ENCODE measurements at places on chromosomes 5 and 9.
A peak's percentile ranks its signal among the peaks of the same experiment; 100 is the strongest.

GRCh38 chr9:91161465-91162300 lies 200.0 kb downstream of the AUH start:
- DNase-seq, result no peak

GRCh38 chr9:120080849-120081248 lies 499.1 kb downstream of the CDK5RAP2 start:
- DNase-seq, result peak; percentile 91

DNA sequence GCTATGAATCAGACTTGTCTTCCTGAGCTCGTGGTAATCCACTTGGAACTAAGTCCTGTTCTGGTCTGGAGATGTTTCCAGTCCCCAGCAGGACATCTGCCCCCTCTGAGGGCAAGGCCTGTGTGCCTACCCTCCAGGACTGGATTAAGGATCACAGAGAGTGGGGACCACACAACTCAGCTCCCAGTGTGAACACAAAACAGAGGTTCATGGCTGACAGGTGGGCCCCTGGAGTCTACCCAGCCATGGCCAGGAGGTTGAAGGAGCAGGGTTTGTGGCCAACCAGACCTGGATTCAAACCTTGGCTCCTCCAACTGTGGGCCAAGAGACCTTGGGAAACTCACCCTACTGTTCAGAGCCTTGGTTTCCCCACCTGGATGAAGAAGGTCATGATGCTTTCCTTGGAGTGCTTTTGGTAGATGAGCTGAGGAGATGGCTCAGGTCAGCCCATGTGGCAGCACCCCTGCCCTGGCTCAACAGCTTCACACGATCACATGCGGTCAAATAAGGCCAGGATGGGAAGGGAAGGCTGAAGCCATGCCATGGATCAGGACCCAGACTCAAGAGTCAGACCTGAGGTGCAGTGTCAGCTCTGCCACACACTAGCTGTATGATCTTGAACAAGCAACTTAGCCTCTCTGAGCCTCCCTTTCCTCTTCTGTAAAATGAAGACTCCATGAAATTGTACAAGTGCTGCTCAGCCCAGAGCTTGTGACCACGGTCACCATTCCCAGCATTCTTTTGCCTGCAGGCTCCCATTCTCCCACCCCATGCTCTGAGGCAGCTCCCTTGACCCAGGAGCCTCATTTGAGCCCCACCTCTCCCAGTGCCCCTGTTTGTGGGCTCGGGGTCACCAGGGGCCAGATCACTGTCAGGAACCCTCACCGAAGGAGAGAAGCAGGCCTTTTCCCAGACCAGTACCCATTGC lies 27.3 kb upstream of the ANGPTL2 start:
- DNase-seq, result no peak

GRCh38 chr5:171857489-171857876 lies 71.9 kb downstream of the SMIM23 start:
- DNase-seq, result no peak

- DNase-seq, result no peak
Measured at GRCh38 chr5:84383296-84383815, 1.3 kb downstream of the EDIL3 start.

- DNase-seq, result no peak
Measured at GRCh38 chr9:127077644-127077946, 44.8 kb downstream of the ANGPTL2 start.

- no peak for DNase-seq
Measured at GRCh38 chr9:77510666-77511065, 137.5 kb downstream of the GNA14 start.

GRCh38 chr5:113240951-113241726 lies 193.7 kb downstream of the TSSK1B start:
- DNase-seq, result no peak

DNA sequence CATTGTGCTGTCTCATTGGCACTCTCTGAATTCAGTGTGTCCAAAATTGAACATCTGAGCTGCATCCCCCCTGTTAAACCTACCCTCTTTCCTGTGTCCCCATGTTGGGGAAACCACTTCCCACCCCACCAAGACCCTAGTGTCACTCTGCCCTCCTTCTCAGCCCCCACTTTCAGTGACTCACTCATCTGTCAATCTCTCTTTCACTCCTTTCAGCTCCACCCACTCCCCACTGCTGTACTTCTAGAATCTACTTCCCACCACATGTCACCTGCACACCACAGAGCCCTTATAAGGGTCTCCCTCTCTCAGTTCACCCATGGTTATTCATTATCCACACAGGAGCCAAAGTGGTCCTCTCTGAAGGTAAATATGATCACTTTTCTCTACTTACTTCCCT lies 5.8 kb upstream of the SPOCK1 start:
- DNase-seq, result no peak

Data from COR-L47 (cell line).